ENCODE measurements at places on chromosomes 5 and 9.

DNA sequence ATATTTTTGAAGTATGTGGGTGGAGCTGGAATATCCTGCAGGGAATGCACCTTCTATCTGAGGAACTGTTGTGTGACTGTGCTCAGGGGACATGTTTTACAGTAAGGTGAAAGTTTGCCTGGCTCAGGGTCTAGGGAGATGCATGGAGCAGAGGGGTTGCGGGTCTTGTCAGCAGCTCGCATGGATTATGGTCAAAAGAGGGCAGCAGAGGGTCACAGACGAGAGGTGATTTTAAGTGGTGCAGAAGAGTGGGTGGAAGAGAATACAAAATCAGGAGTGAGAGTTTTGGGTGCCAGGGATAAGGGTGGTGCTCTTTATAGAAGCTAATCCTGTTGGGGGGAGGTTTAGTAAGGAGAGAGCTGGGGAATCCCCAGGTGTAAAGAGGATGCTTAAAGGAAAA lies 53.5 kb upstream of the GRIN3A start:
- no peak for DNase-seq

- DNase-seq: peak; percentile 65
Measured at GRCh38 chr5:65334077-65334476, 147.6 kb downstream of the ADAMTS6 start.

- DNase-seq: no peak
Measured at GRCh38 chr5:160166069-160166972, 47.1 kb upstream of the PWWP2A start.

- DNase-seq: no peak
Measured at GRCh38 chr9:114366334-114367128, 21.3 kb downstream of the AKNA start.

GRCh38 chr9:91904588-91905236 lies 45.3 kb downstream of the ROR2 start:
- no peak for DNase-seq

- peak; percentile 91 for DNase-seq
Measured at GRCh38 chr5:80082731-80083100, 47.6 kb downstream of the THBS4 start.

- DNase-seq: no peak
Measured at GRCh38 chr5:6266671-6267197, 111.6 kb downstream of the MED10 start.

- no peak for DNase-seq
Measured at GRCh38 chr5:113463032-113463431, 25.2 kb downstream of the MCC start.

- no peak for DNase-seq
Measured at GRCh38 chr5:113271745-113272454, 162.9 kb downstream of the TSSK1B start.

- no peak for DNase-seq
Measured at GRCh38 chr5:132094393-132095076, 20.9 kb downstream of the CSF2 start.

GRCh38 chr9:93183663-93184431 lies at the start of gene WNK2:
WNK2 (plus strand) TSS chr9:93184139; CDS start chr9:93184930, 791 bp downstream.
- no peak for DNase-seq

- DNase-seq: no peak
Measured at GRCh38 chr9:130983970-130984369, 25.0 kb upstream of the LAMC3 start.

DNA sequence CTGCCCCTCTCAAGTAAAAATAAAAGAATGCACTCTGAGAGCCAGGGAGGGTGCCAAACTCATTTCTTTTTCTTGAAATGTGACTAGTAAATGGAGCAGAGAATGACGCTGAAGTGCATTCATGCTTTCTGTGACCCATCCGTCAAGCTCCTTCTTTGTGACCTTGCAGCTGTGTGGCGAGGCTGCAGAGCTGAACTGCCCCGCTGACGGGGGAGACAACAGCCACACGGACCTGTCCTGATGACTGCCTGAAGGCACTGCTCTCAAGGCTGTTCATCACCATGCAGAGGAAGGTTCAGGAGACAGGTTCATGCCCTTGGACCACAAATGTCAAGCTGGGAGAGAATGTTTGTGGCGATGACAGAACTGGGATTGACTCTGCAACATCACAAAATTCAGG lies 21.0 kb upstream of the RASGEF1C start:
- no peak for DNase-seq

DNA sequence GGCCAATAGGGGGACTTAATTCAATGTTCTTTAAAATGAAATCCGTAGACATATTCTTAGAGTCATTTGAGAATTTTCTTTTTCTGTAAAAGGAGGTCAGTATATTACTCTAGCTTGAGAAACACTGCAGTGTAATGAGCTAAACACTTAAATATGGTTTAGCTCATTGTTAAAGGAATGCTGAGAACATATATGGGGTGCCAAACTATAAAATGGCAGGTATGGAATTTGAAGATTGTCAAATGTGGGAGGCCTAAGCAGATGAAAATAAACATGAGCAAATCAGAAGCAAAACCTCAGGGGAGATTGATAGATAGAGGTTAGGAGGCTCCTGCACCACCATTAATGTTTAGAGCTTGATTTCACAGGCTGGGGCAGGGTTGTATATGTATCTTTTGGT lies 57.9 kb downstream of the STX17 start:
- DNase-seq: no peak

DNA sequence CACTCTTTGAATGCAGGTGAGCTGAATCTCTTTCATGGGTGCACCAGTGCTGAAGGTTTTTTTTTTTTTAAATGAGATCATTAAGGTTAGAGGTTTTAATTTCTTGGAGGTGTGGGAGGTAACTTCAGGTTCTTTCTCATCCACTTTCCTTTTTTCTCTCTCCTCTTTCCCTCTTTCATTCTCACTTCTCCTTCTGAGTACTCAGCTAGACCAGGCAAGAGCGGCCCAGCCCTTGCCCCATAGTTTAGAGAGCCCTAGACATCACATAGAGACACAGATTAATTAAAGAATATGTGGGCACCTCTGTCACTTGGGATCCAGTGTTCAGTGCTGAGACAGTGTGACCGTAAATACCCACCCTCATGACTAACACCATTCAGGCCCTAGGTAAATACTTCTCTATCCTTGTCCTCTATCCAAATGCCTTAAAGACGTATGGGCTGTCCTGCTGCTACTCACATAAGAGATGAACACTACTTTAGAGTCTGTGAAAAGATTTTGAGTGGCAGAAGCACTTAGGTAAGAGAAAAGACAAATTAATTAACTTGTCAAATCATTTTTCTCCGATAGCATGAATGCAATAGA lies 174.1 kb downstream of the TLE4 start:
- no peak for DNase-seq

DNA sequence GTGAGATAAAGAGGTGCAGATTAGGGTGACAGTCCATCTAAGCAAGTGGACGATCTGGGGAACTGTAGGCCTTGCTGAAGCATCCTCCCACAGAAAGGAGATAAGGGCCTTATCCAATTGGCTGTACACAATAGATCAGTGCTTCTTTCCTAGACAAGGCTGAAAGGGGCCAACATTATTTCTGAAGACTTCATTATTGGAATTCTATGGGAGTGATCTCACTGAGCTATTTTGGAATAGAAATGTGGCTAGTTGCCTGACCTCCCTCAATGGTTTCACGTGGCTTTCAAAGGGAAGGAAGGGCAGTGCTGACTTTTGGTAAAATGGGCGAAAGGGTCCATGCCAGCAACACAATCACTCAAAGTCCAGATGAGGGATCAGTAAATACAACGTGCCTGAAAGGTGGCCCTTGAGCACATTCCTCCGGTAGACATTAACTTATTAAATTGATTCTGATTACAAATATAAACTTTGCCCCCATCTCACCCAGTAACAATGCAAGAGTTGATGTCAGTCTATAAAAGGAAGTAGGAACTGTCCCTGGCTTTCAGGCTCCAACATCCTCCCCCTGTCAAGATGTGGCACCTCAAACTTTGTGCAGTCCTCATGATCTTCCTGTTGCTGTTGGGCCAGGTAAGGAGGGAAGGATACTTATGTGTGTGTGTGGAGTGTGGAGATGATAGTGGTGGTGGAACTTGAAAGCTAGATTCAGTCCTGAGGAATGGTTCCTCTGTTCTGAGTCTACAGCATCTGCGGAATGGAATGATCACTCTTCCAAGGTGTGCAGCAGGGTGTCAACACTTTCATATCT lies at the start of gene LEAP2:
Gene LEAP2, plus strand, starts transcription at position 550 of the 811 bp plus-strand sequence. Its CDS starts 27 bp downstream, at position 577.
- DNase-seq: no peak

DNA sequence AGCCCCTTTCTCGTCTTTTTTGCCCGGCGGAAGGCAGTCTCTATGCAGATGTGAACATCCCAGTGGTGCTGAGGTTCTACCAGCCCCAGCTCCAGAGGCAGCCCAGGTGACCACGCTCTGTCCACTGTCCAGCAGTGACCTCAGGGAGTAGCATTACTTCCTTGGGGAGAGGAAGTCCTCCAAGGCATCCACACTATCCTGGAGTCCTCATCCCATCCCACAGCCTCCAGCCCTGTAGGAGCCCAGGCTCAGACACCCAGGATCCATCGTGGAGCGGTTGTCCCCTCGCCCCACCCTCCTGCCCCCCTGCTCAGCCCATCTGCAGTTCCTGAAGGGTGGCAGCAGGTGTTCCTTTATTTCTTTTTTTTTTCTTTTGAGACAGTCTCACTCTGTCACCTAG lies 294.5 kb upstream of the IRX4 start:
- peak; percentile 14 for DNase-seq

DNA sequence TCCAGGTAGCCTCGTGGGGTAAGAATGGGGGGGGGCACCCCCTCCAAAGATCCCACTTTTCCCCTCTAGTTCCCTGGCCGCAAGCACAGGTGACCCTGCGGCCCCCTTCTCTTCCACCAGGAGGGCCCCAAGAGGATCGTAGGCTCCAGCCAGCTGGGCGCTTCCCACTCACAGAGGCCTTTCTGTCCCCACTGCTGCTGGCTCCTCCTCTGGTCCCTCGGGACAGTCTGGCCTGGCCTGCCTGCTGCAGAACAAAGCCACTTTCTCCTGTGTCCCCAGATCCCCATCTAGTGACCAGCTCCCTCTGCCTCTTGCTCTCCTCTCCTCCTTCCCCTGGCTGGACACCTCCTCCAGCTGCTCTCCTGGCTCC lies 534 bp upstream of the SAPCD2 start:
- DNase-seq: no peak

DNA sequence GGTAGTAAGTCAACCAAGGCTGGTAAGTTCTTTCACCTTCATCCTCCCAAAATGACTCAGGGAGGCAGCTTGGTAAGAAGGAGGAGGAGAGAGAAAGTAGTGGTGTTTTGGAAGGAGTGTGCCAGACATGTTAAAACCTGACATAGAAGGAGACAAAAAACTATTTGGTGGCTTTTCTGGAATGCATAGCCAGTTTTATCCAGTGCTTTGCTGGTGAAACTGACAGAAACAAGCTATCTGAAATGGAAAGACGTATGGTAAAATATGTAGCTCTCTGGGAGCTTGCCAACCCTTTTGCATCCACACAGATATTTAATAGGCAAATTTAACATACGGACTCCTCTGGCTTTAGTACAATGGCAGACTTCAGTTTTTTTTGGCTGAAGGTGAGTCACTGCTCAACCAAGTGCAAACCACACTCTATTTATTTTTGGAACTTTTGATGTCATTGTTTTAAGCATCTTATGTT lies 45.4 kb downstream of the RAB14 start:
- no peak for DNase-seq

GRCh38 chr5:97501286-97501964 lies 318.4 kb upstream of the RIOK2 start:
- DNase-seq: no peak

DNA sequence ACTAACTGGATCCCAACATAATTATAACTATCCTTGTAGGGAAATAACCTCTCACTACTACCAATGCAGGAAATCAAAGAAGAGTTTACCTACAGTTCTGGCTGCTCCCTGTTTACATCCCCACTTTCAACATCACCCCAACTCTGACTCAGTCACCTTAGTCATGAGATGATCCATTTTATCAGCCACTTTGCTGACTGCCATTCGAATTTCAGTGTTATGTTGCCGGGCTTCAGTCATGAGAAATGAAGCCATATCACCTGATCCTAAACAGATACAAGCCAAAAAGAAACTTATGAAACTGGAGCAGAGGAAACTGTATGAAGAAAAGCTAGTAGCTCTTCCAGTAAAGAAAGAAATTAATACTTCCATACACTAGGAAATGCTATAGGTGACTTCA lies 33.7 kb downstream of the SLC31A2 start:
- DNase-seq: no peak

DNA sequence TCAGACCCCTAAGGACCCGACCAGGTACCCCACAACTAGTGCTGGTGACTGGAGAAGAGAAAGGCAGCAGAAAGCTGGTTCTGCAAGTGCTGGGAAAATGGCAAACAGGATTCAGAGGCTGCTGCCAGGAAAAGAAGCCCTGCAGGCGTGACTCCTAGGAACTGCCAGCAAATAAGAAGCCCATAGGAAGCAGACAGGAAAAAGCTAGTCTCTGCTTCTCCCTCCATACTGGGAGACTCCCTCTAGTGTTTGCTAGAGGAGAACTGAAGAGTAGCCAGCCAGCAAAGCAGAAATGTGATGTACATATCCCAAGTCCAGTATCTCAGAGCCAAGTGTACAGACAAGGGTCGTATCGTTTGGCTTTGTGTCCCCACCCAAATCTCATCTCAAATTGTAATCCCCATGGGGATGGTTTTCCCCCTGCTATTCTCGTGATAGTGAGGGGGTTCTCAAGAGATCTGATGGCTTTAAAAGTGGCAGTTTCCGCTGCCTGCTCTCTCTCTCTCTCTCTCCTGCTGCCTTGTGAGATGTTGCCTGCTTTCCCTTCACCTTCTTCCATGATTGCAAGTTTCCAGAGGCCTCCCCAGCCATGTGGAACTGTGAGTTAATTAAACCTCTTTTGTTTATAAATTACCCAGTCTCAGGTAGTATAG lies 38.1 kb upstream of the TUSC1 start:
- peak; percentile 25 for DNase-seq

DNA sequence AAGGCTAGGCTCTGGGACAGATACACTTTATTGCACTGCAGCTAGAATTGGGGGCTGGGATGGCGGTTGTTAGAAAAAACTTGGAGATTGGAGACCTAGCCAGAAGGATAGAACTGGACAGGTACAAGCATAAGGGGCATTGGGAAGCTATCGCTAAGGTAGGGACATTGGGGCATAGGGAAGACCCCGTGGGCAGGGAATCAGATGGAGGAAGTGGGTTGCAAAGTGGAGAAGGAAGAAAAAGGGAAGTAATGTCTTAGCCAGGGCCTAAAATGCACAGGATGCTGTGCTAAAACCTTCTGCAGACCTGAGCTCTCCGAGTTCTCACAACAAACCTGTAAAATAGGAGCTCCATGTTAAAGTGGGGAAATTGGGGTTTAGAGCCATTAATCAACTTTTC lies 178.2 kb downstream of the ZDHHC21 start:
- DNase-seq: no peak

GRCh38 chr5:111168608-111169007 lies 55.6 kb upstream of the CAMK4 start:
- no peak for DNase-seq

GRCh38 chr5:61347080-61347479 lies 15.0 kb downstream of the ZSWIM6 start:
- no peak for DNase-seq

Measured in upper lobe of left lung (tissue), 6 donors.